ENCODE measurements at places on chromosomes 1 and 21.

GRCh38 chr1:41377397-41377796 is 16.2 kb downstream of the FOXO6 start:
- no peak for DNase-seq

- no peak for DNase-seq
Measured at GRCh38 chr1:213931836-213932235, 55.9 kb upstream of the PROX1 start.

DNA sequence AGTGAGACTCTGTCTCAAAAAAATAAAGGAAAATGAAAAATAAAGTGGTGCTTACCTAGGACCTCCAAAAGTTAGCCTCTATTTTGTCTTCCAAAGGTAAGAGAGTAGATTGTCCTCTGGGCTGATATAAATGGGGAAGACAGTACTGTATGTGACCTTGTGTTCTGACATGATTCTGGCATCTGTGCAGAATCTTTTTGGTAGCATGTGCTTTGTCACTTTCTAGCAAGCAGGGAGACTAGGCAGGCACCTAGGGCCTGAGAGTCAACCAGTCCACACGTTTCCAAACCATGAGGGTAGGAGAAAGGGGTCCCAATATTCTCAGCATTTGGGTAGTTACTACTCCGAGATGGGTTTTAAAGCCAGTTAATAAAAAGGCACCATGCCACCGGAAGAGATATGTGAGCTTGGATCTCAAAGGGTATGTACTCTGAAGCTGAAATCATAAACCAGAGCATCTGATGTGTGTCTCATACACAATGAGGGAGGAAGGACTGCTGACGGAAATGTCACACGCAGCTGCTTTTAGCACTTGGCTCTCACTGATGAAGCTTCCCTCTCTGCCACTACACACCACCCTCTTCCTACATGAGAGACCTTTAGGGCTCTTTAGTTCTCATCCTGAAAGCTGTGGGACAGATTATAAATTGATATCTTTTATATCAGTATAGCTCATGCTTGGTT is 27.0 kb upstream of the SLC16A1 start:
- no peak for DNase-seq

- DNase-seq, result peak; percentile 9
Measured at GRCh38 chr1:246428542-246429308, 78.4 kb downstream of the SMYD3 start.

DNA sequence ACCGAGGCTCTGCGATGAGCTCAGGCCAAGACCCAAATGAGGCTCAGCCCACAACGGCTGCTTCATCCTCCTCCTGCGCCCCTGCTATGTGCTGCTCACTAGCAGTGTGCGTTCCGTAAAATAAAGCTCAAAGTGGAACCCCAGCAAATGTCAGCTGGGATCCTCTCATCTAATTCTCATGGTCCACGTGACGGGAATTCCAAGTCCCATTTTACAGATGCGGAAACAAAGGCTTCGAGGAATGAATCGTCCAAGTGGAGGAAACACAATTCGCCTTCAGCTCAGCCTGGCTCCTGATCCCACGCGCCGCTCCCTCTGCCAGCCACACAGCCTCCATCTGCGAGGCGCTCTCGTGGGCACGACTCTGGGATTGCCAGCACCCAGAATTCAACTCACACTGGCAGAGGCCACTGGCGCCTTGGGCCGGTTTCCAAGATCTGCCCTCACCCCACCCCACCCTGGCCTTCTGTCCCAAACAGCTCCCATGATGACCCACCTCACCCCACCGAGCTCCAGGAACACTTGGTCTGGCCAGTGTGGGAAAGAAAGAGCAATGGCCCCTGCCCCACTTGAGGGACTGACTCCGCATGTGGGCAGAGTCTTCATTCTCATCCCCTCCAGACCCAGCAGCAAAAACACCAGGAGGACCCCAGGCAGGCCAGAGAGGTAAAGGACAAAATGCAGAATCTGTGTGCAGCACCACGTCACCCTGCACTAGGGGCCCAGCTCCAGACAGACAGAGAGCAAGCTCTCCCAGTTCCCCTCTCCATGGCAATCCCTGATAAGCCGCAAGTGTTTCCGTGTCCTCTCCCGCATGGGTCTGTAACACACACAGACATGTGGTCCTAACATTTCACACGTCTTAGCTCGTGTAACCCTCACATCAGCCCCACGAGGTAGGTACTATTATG is 10.5 kb downstream of the CASZ1 start:
- no peak for DNase-seq

- DNase-seq, result no peak
Measured at GRCh38 chr21:32779983-32780382, 8.4 kb upstream of the PAXBP1 start.

GRCh38 chr1:156502391-156502893 is 1.9 kb upstream of the MEF2D start:
- no peak for DNase-seq

DNA sequence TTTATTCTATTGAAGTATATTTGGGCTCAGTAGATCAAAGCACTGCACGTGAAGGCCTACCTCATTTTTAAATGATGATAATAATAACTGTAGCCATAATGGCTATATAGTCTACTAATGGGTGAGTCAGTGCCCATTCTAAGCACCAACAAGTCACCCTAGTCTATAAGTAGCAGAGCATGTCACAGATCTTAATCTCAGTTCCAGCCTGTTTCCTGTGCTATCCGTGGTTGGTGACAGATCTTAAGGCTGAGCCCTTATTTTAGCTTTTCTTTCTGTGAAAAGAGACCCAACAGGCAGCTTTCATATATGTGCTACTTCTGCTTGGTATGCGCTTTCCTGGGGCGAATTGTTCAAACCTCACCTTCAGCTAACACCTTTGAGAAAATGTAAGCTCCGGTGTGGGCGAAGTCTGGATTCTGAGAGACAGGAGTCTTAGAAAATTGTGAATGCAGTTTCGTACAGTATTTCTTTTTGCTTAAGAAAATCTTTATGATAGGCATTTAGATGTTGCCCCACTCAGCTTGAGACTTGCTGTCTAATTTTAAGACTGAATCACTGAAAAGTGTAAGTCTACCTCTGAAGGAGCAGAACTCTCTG is 59.6 kb downstream of the FMN2 start:
- peak; percentile 67 for DNase-seq

- peak; percentile 21 for DNase-seq
Measured at GRCh38 chr1:176206006-176206960, 803 bp downstream of the COP1 start.

- no peak for DNase-seq
Measured at GRCh38 chr1:51061231-51061918, 40.7 kb upstream of the C1orf185 start.

Measured in putamen (tissue), 1 donor.